Suppressor macrophage treated with lipopolysaccharide for 1 hour (primary cell): ENCODE measurements at places on chromosomes 1 and 21.

DNA sequence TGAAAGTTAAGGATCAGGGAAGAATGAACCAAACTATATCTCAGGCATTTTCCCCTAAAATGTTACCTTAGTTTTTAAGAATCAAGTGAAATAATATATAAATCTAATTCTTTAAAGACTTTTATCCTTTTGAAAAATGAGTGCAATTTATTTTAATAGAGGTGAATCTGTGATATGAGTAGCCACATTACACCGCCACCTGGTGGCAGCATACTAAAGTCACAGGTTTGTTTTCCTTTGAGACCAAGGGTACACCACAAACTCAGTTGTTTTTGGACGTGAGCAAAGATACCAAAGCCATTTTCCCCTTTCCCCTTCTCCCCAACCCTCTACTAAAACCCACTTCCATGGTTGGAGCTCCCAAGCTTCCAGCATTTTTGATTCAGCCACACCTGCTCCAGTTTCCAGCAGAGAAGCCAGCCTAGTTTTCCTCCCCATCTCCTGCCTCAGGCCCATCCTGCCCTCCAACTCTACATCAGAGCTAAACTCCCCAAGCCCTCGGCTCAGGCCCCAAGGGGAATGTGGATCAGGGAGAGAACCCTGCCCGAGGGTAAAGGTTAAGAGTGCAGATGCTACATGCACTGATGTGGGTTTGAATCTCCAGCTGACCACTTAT, 22.9 kb upstream of the LDLRAP1 start:
- DNase-seq = peak; percentile 84

GRCh38 chr1:87678266-87678665, 349.6 kb downstream of the LMO4 start:
- no peak for DNase-seq

DNA sequence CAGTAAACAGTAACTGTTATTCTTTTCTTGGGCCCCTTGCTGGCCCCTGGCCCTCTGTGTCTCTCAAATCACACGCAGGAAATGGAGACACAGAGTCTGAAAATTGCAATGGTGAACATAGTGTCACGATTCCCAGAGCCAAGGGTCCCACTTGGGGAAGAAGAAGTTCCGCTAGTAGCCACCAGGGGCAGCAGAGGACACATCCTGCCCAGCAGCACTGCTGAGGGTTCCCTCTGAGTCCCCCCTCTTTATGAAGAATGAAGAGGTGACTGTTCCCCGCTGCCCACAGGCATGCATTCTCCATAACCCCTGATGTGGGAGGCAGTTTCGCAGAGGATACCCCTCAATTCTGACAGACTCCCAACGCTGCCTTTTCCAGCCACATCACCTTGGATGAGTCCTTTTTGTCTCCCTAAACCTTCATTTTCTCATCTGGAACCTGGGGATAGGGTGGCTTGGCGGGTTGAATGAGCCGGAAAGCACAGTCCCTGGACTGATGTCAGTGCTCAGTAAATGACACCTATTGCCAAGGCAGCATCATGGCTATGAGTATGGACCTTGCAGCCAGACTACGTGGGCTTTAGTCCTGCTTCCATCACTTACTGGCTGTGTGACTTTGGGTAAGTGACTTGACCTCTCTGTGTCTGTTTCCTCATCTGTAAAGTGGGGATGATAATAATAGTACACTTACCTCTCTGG, 238.0 kb upstream of the TMEM51 start:
- peak; percentile 62 for DNase-seq

DNA sequence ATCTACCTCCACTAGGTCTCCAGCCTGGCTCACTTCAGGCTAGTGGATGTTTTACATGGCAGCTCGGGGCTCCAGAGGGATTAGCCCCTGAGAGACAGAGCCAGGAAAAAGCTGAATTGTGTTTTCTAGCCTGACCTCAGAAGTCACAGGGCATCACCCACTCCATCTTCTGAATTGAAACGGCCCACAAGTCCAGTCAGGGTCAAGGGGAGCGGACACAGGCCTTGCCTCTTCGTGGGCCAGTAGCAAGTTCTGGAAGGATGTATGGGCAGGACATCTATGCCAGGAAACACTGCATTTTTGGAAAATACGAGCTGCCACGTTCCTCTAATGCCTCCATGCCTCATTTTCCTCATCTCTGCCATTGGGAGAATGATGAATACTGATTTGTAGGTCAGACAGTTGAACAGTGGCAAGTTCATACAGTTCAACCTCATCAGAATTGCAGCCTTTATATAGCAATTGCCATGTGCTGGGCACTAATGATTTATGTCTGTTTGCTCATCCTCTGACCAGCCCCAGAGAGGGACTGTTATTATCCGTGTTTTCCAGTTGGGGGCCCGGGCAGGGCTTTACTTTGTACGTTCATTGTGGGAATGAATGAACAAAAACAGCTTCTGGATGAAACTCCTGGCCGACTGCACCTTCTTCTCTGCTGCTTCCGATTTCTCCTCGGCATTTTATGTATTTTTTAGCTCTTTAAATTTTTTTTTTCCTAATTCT, 23.2 kb upstream of the PCBP3 start:
- no peak for DNase-seq

- no peak for DNase-seq
Measured at GRCh38 chr1:244324176-244324883, 127.4 kb downstream of the ADSS2 start.

- no peak for DNase-seq
Measured at GRCh38 chr1:67537667-67538018, 107.4 kb upstream of the SERBP1 start.

DNA sequence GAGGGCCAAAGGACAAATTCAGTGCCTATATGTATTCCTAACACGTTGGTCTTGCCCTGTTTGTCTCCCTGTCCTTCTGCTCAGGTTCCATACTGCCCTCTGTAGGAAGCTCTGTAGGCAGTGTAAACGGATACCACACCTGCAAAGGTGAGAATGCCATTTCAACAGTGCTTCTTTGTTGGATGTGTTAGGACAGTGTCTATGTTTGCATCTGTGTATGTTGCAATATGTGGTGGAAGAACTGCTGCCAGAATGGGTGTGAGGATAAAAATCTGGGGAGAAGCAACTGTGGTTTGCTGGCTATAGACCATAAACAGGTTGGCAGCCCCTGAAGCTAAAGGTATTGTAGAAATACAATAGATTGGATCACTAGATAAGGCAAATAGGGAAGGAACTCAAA, 113.1 kb upstream of the BMP8A start:
- no peak for DNase-seq

DNA sequence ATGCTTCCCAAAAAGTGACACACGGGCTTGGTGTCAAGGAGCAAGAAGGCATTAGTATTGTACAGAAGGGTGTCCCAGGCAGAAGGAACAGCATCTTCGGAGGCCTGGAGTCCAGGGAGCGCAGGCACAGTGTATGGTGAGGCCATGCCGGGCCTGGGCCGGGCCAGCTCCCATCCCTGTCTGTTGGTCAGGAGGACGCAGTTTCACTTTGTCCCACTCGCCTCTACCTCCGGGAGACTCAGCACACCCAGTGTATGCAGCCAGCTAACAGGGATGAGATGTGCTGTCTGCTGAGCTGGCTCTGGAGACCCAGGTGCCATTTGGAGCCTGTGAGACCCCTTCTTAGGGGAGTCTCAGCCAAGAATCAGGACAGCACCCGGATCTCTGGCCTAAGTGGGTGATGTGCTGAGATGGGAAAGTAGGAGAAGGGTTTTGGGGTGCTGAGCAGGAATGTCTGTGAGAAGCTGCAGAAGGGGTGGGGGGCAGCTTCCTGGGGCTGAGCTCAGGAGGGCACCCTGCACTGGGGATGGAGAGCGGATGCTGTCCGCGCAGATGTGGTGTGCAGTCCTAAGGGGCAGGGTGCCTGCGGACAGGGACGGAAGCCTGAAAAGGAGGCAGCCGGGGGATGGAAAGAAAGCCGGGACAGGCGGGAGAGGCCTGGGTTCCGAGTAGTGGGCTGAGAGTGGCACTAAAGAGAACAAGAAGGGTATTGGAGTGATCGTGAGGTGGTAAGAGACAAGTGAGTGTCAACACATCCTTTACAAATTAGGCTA, 25.7 kb downstream of the DMRTB1 start:
- DNase-seq = no peak

- no peak for DNase-seq
Measured at GRCh38 chr21:41955516-41955915, 1.7 kb upstream of the C2CD2 start.

GRCh38 chr21:33022828-33023573, 2.7 kb upstream of the OLIG2 start:
- peak; percentile 37 for DNase-seq

GRCh38 chr1:92441697-92442342, 44.9 kb downstream of the GFI1 start:
- no peak for DNase-seq

DNA sequence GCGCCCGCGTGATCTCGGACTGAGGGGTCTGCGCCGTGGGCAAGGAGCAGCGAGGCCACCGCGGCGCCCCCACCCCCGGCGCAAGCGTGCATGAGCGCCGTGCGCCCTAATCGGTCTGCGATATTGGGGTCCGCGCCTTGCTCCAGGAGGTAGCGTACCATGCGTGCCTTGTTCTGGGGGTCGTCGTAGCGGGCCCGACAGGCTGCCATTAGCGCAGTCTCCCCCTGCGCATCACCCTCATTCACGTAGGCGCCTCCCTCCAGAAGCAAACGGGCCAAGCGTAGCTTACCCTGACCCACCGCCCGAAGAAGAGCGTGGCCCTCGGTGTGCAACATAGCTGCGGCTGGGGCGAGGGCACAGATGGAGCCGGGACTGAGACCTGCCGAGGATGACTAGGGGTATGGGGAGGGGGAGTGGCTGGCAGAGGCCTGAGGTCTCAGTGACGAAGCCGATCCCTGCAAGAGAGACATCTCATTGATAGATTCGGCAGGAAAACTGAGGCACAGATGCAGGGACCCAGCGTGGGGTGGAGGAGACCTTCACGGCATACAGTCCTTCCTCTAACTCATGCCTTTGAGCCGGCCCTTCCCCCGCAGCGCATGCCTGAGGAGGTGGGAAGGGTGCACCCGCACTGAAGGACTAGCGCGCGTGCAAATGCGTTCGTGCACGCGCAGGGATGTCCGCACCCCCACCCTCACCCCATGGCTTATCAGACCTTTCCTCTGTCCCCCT, 2.8 kb downstream of the ANKRD34A start:
- peak; percentile 54 for DNase-seq

DNA sequence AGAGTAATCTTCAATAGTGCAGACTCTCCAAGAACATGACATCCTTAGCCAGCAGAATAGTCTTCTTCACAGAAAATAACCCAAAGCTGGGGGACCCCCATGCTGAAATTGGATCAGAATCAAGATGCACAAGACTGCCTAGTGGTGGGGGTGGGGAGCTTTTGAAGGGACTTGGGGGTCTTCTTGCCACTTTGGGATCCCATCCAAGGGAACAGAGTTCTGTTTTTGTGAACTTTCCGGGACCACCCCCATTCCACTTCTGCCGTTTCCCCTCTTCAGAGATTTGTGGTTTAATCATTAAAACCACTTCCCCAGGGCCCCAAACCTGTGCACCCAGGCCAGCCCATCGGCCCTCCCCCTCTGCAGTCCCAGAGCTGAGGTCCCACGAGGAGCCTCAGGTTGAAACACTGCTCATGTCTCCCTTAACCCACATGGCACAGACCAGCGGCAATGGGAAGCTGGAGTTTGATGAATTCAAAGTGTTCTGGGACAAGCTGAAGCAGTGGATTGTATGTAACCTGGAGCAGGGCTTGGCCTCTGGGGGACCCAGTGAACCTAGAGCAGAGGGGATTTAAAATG, 44.9 kb downstream of the CAPN9 start:
- DNase-seq = no peak

DNA sequence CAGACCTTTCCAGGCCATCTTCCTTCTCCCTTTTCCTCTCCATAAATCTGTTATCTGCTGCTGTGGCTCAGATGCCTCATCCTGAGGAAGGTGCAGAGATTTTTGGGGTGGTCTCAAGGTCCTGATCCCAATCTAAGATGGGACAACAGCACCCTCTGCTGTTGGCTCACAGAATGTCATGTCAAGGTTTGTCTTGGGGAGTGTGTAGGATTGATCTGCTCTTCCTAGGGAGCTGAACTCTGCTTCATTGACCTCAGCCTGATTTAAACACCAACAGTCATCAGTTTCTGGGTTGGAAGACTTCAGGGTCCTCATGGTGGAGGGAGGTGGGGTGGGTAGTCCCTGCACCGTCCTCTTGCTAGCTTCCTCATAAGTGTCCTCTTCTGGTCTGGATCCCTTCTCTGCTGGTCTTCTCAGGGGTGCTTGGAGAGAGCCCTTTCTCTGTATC, 62.8 kb upstream of the LAX1 start:
- DNase-seq = peak; percentile 64

DNA sequence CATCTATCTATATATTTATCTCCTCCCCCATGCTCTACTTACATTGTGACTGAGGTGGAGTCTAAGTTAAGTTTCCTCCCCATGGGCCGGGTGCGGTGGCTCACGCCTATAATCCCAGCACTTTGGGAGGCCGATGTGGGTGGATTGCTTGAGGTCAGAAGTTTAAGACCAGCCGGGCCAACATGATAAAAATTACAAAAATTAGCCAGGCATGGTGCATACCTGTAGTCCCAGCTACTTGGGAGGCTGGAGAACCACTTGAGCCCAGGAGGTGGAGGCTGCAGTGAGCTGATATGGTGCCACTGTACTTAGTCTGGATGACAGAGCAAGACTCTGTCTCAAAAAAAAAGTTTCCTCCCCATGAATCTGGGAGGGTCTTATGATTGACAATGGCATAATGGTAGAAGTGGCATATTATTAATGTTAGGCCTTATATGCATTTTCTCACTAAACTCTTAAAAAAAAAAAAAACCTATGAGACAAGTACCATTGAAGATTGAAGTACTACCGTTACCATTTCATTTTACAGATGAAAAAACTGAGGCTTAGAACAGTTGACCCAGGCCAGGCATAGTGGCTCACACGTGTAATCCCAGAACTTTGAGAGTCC, 11.2 kb downstream of the F11R start:
- DNase-seq = no peak

- no peak for DNase-seq
Measured at GRCh38 chr1:36572906-36573305, 90.2 kb upstream of the CSF3R start.

GRCh38 chr1:110164725-110165350, 14.5 kb downstream of the SLC6A17 start:
- DNase-seq = no peak

GRCh38 chr1:244353551-244354091, 98.1 kb downstream of the ADSS2 start:
- peak; percentile 100 for DNase-seq

DNA sequence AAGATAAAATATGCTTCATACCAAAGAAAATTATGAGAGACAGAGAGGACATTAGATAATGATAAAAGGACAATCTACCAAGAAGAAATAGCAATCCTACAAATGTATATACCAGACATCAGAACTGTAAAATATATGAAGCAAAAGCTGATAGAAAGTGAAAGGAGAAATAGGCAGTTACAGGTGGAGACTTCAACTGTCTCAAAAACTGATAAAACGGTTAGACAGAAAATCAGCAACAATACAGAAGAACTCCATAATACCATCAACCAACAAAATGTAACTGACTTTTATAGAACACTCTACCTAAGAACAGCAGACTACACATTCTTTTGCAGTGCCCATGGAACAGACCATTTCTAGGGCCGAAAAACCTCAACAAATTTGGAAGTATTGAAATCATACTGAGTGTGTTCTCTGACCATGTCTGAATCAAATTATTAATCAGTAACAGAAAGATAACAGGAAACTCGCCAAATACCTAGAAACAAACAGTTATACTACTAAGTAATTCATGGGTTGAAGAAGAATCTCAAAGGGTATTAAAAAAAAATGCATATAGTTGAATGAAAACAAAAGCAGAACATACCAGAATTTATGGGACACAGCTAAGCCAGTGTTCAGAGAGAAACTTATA, 132.1 kb downstream of the RPS6KC1 start:
- DNase-seq = no peak

- DNase-seq = peak; percentile 57
Measured at GRCh38 chr1:10941891-10942541, 70.4 kb upstream of the TARDBP start.

- DNase-seq = no peak
Measured at GRCh38 chr1:160410406-160411005, 10.1 kb downstream of the VANGL2 start.
